ENCODE measurements at places on chromosomes 16 and 17.

DNA sequence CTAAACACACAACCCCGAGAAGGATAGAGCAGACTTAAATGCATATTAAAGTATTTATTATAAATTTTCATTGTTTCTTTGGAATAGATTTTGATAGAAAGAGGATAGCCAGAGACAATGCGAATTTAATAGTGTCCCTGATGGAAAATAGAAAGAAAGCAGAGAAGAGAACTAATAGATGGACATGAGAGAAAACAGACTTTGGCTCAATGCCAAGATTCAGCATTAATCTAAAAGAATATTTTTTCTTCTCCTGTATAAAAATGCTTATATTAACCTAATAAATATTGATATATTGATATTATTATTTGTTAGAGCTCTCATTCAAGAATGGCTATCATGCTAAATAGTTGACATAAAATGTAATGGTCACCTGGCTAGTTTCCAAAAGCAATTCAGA is 173.4 kb downstream of the KIF2B start:
- no peak for DNase-seq

DNA sequence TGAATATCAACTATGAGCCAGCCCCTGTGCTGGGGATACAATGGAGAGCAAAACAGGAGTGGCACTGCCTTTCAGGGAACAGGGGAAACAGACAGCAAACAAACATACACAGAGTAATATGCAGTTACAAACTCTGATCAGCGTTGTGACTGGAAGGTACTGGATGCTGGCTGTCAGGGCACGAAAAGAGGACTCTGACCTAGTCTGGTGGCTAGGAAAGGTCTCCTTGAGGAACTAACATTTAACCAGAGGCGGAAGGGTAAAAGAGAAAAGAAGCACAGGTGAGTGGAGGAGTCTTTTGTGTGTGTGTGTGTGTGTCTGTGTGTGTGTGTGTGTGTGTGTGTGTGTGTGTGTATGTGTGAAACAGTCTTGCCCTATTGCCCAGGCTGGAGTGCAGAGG is 12.4 kb upstream of the B4GALNT2 start:
- DNase-seq = no peak

GRCh38 chr17:28227316-28228108 is 91.5 kb upstream of the TMEM97 start:
- DNase-seq = peak; percentile 50

DNA sequence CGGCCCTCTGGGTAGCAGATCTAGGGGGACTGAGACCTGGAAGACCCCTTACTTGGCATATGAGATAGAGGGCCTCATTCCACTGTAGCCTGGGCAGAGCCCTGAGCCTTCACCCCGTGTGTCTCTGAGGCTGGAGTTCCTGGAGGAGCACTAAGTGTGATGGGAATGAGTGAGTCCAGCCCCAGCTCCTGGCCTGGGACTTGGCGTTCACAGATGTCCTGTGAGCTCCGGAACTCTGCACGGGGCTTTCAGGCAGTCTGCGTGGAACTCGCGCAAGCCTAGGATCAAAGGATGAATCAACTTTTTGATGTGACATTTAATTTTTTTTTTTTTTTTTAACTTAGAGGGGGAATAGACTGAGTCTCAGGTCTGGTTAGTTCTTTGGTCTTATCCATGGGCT is 1.8 kb downstream of the NKD1 start:
- no peak for DNase-seq

DNA sequence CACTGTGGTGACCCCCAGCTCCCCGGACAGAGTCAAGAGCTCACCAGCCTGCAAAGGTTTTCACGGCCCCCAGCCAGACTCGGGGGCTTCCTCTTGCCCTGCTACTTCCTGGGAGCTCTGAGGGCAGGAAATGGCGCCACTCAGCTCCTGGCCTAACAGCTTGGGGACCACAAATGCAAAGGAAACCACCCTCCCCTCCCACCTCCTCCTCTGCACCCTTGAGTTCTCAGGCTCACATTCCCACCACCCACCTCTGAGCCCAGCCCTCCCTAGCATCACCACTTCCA is 375 bp upstream of the SPN start:
- no peak for DNase-seq

- DNase-seq = no peak
These were observed 12.1 kb upstream of the CBX8 start for GRCh38 chr17:79808763-79809529.

- no peak for DNase-seq
These were observed 193.6 kb downstream of the PARN start for GRCh38 chr16:14436401-14436955.

DNA sequence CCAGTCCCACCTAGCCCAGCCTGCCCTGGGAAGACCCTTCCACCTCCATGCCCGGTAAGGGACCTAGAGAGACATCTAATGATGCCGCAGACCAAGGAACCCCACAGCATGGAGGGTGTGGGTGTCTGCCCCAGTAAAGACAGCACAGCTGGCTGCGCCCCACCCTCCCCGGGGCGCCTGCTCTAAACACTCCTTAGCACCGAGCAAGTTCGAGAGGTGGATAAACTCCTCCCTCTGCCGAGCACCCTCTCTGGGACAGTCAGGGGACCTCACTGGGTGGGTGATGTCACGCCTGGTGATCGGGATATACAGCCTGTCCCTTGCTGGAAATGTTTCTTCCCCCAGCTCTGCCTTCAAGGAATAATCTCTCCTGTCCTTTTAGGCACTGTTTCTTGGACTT is 16.7 kb upstream of the DNAI2 start:
- DNase-seq = no peak

- peak; percentile 20 for DNase-seq
These were observed 75.8 kb upstream of the ZNF469 start for GRCh38 chr16:88306860-88307545.

DNA sequence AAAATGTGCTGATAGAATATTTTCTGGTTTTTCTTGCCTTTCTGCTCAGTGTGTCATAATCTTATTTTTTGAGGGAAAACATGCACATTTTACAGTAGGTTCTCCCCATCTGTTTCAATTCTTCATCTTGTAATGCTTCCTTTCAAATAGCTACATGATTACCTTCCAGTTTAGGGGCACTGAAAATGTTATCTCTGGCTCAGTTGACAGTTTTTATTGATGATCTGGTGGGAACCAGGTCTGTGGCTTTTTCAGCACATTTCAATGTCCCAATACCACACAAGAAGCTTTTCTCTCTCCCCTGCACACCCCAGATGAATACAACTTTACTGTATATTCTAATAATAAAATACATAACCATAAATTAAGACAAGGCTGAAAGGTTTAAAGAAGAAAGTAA is 36.5 kb downstream of the FTO start:
- DNase-seq = no peak

DNA sequence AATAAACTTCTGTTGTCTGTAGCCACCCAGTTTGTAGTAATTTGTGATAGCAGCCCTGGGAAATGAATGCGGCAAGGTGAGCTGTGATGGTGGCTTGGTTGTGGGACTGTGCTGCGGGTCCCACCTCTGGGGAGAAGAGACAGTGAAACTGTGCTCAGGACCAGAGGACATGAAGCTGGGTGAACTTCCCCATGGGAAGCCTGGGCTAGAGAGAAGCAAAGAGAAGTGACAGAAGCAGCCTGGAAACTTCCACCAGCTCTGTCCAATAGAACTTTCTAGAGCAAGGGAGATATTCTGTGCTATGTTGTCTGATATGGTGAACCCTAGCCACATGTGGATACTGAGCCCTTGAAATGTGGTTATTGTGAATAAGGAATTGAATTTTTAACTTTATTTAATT is 51.5 kb upstream of the EMP2 start:
- no peak for DNase-seq

- no peak for DNase-seq
These were observed 9.4 kb downstream of the CCDC182 start for GRCh38 chr17:57735707-57736106.
